ENCODE measurements at places on chromosomes 2 and 18.

DNA sequence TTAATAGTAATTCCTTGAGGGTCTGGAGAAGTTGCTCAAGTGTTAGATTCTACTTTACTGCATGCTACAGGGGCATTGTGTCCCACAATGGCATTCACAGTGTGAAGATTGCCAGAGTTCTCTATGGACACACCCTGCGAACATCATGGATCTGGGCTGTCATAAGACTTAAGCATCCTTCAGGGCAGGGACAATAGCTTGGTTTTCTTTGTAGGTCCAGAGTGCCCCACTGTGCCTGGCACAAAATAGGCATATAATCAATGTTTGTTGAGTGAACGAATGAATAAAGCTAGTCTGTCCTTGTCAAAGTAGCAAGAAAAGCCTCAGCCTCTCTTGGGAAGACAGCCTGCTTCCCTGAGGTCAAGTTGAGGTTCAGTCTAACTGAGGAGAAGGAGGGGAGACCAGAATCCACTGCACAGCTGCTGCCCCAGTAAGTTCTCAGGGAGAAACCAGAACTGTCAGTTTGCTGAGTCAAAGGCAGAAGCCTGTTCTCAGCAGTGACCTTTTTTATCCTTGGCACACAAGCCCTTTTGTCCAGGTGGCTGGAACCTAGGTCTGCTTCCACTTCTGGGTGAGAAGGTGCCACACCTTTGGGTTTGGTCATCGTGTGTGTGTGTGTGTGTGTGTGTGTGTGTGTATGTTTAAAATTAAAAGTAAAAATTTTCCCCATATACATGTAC is 15.0 kb downstream of the INPP4A start:
- H3K4me1 ChIP-seq: peaks cover 67% of the 10 kb centered on the region
- DNase-seq: peak; percentile 31
- peaks cover 5% of the 10 kb centered on the region for H3K36me3 ChIP-seq
- H3K27me3 ChIP-seq: no peaks in the 10 kb centered on the region

DNA sequence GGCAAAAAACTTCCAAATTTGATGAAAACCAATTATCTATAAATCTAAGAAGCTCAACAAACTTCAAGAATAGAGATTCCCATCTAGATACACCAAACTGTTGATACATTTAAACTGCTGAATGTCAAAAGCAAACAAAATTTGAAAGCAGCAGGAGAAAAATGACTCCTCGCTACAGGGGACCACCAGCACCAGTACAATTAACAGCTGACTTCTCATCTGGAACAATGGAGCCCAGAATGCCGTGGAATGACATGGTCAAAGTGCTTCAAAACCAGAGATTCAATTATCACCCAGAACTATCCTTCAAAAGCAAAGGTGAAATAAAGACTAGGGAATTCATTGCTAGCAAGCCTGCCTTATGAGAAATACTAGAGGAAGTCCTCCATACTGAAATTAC is 11.6 kb downstream of the SRSF7 start:
- no peak overlapping the region for H3K27ac ChIP-seq
- no peaks in the 10 kb centered on the region for H3K27me3 ChIP-seq
- no peak overlapping the region for H3K4me3 ChIP-seq
- peaks cover 11% of the 10 kb centered on the region for H3K4me1 ChIP-seq
- no peak for DNase-seq

DNA sequence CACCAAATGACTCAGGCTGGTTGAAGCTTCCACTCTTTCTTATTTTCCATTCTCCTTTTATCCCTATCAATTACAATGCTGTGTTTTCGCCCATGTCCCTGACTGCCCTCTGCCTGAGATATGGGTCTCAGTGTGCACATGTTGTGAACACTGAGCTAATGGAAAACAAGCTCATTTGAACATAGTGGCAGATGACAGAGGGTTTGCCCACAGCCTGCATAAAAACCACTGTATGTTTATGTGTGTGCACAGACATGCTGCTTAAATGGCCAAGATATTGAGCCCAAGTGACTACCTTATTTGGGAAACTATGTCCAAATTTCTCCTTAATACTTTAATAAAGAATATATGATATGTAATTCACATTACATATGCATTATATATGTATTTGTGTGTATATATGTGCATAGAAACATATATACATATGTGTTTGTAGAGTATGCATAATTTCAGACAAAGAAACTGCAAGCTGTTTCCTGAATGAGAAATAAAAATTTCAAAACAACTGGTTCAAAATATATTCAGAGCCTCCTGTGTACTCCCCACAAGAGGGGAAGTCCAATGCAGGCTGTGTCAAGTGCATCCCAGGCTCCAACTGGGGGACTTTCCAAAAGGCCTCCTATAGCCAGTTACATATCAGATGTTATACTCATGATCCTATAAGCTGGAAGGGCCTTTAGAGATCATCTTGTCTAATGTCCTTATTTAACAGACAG is 92.7 kb upstream of the CD302 start:
- peaks cover 47% of the 10 kb centered on the region for H3K4me1 ChIP-seq
- H3K27me3 ChIP-seq: no peaks in the 10 kb centered on the region
- DNase-seq: no peak
- H3K36me3 ChIP-seq: peaks cover 54% of the 10 kb centered on the region

DNA sequence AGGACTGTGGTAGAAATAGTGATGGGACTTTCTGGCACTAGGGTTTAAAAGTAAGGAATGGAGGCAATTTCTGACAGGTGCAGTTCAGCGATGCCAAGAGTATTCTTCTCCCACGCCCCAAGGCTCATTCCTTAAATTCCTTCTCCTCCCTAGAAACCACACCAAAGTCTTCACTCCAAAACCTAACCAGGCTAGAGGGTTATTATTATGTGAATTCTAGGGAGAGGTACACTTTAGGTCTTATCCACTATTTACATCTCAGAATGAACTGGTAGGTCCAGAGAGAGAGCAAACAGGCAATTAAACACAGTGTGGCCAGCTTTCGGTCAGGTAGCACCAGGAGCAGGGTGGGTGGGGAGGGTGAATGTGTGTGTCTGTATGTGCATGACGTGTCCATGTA is 11.4 kb downstream of the IL1F10 start:
- H3K4me3 ChIP-seq: no peak overlapping the region
- no peaks in the 10 kb centered on the region for H3K36me3 ChIP-seq
- peaks cover 5% of the 10 kb centered on the region for H3K4me1 ChIP-seq
- H3K27me3 ChIP-seq: peaks cover 44% of the 10 kb centered on the region
- no peak for DNase-seq

- no peak overlapping the region for H3K27ac ChIP-seq
- H3K27me3 ChIP-seq: peaks cover 70% of the 10 kb centered on the region
- no peaks in the 10 kb centered on the region for H3K36me3 ChIP-seq
- H3K4me1 ChIP-seq: peaks cover 28% of the 10 kb centered on the region
Observed at GRCh38 chr2:25132693-25133092, 35.7 kb downstream of the POMC start.

GRCh38 chr2:66466433-66466832 is 31.5 kb downstream of the MEIS1 start:
- DNase-seq: no peak
- no peaks in the 10 kb centered on the region for H3K36me3 ChIP-seq
- H3K4me3 ChIP-seq: no peak overlapping the region
- no peak overlapping the region for H3K27ac ChIP-seq

- H3K27me3 ChIP-seq: no peaks in the 10 kb centered on the region
- no peak overlapping the region for H3K27ac ChIP-seq
- no peak for DNase-seq
Observed at GRCh38 chr18:76408480-76409067, 86.5 kb downstream of the ZNF516 start.

- H3K4me1 ChIP-seq: no peaks in the 10 kb centered on the region
- H3K4me3 ChIP-seq: no peak overlapping the region
- no peak for DNase-seq
- H3K36me3 ChIP-seq: no peaks in the 10 kb centered on the region
Observed at GRCh38 chr2:124913868-124914267, 888.8 kb downstream of the CNTNAP5 start.

GRCh38 chr18:46591783-46592391 is 65.1 kb downstream of the LOXHD1 start:
- no peaks in the 10 kb centered on the region for H3K36me3 ChIP-seq
- no peak overlapping the region for H3K27ac ChIP-seq
- H3K4me1 ChIP-seq: no peaks in the 10 kb centered on the region
- DNase-seq: no peak

DNA sequence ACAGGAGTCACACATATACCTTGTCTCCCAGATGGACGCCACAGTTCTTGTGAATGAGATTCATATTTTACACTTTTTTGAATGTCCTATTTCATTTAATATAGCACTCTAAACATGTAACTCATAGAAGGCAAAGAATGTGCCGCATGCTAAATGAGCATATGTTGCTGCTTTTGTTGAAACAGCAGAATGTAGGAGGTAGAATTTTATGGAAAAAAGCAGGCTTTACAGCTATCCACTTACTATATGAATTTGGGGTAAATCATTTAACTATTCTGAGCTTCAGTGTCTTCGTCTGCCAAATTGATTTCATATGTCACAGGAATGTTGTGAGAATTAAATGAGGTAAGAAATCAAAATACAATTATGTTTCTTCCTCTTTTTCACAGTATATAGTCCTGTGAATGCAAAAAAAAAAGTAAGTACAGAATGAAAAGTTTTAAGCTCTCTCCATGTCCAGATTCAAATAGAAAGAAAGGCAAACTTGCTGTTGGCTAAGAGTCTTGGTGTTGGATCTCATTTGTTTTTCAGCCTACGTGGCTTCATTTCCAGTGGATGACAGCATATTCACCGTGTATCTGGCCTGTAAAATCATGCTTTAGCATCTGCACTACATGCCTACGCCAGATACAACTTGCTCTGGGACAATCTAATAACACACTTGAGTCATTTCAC is 154.7 kb upstream of the CNTNAP5 start:
- no peak overlapping the region for H3K27ac ChIP-seq
- DNase-seq: no peak
- H3K4me3 ChIP-seq: no peak overlapping the region
- no peaks in the 10 kb centered on the region for H3K4me1 ChIP-seq
- H3K27me3 ChIP-seq: no peaks in the 10 kb centered on the region

DNA sequence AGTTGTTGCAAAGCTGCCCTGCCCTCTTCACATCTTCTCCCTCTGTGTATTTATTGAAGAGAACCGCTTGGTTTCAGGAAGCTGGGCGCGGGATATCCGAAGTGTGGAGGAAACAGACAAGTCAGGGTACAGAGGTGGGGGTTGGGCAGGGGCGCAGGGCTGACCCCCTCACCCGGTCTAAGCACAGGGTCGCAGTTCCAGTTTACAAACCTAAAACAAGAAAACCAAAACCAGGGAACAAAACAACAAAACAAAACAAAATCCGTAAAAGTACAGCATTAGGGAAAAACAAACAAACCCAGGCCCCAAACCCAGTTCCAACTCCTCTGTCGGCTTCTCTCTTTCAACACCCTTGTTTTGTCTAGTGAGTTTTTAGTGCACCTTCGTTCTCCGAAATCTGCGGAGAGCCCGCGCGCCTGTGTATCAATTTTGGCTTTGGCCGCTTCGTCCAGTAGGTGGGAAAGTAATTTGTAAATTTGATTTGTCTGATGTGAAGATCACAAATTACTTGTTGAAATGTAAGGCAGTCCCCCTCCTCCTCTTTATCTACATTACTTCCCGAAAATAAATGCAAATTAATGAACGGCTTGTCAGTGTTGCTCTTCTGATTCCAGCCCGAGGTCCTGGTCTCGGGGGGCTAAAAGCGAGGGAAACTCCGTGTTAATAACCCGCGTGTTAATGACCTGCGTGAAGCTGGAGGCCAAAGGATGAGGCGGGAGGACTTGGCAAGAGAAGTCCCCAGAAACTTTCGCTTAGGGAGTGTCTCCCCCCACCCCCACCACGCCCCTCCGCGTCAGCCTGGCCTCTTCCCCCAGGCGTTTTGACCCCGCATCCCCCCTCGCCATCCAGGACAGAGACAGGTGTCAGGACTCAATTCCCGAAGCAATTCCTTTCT is 6.9 kb downstream of the OTX1 start:
- peaks cover 1% of the 10 kb centered on the region for H3K36me3 ChIP-seq
- H3K27me3 ChIP-seq: peaks cover 92% of the 10 kb centered on the region
- H3K27ac ChIP-seq: peak overlapping the region; percentile 83
- peaks cover 50% of the 10 kb centered on the region for H3K4me1 ChIP-seq
- peak overlapping the region; percentile 79 for H3K4me3 ChIP-seq
- no peak for DNase-seq
